A549 treated with DMSO at 1 μM for 4 hours (cell line): ENCODE measurements at places on chromosomes 6 and 20. TPM values are rescaled to one million over a fixed set of nuclear protein-coding genes. Genes with fewer than 3 reads are reported as not detected.

Gene TTBK1
- 0.03 to 0.09 TPM (median 0.06 TPM) in 4 of 5 replicates, not detected in the other for total RNA-seq

Gene SPTLC3
- 0.06 to 0.17 TPM (median 0.08 TPM) in 5 replicates for total RNA-seq

Gene NELFE
- total RNA-seq, result 74.0 to 87.1 TPM (median 79.5 TPM) in 5 replicates

Gene IMPG1
- not detected in 5 replicates for total RNA-seq

Gene ATAT1
- 5.1 to 6.7 TPM (median 6.0 TPM) in 5 replicates for total RNA-seq

Gene MUC21
- not detected in 5 replicates for total RNA-seq

Gene VWA7
- 1.4 to 2.0 TPM (median 1.8 TPM) in 5 replicates for total RNA-seq

Gene FABP7
- total RNA-seq, result not detected in 5 replicates

Gene EIF2S2
- total RNA-seq, result 96.9 to 110 TPM (median 105 TPM) in 5 replicates

Gene SLC13A3
- total RNA-seq, result 0.12 TPM in 1 of 5 replicates, not detected in the others

Gene PDYN
- total RNA-seq, result not detected in 5 replicates

Gene LGSN
- total RNA-seq, result 2.7 to 4.8 TPM (median 4.1 TPM) in 5 replicates

Gene LRFN2
- not detected in 5 replicates for total RNA-seq

Gene KIF16B
- 12.1 to 18.0 TPM (median 16.6 TPM) in 5 replicates for total RNA-seq

Gene EBF4
- total RNA-seq, result 1.8 to 3.5 TPM (median 2.6 TPM) in 5 replicates

Gene OPRL1
- 0.40 to 0.71 TPM (median 0.51 TPM) in 5 replicates for total RNA-seq

Gene STX11
- 2.2 to 2.5 TPM (median 2.4 TPM) in 5 replicates for total RNA-seq

Gene SLC22A2
- total RNA-seq, result 0.06 TPM in 1 of 5 replicates, not detected in the others

Gene CDH26
- total RNA-seq, result 0.09 to 0.28 TPM (median 0.12 TPM) in 4 of 5 replicates, not detected in the other

Gene OVOL2
- total RNA-seq, result 0.10 to 0.20 TPM (median 0.13 TPM) in 3 of 5 replicates, not detected in the others

Gene ZSCAN31
- 1.6 to 2.8 TPM (median 2.2 TPM) in 5 replicates for total RNA-seq

Gene E2F1
- total RNA-seq, result 28.9 to 32.1 TPM (median 29.9 TPM) in 5 replicates

Gene KAT14
- 9.5 to 10.8 TPM (median 10.1 TPM) in 5 replicates for total RNA-seq

Gene SAMHD1
- 6.8 to 8.6 TPM (median 8.1 TPM) in 5 replicates for total RNA-seq

Gene SMOC2
- total RNA-seq, result not detected in 5 replicates

Gene MCCD1
- total RNA-seq, result not detected in 5 replicates

Gene SLC22A7
- total RNA-seq, result not detected in 5 replicates

Gene DHX35
- 7.9 to 8.8 TPM (median 8.2 TPM) in 5 replicates for total RNA-seq

Gene PPP1R14C
- total RNA-seq, result 0.53 to 1.4 TPM (median 0.78 TPM) in 5 replicates

Gene HDGFL1
- total RNA-seq, result not detected in 5 replicates

Gene BCKDHB
- total RNA-seq, result 4.6 to 6.7 TPM (median 5.6 TPM) in 5 replicates

Gene HSPA1L
- total RNA-seq, result 1.00 to 2.0 TPM (median 1.9 TPM) in 5 replicates

Gene ZBP1
- total RNA-seq, result 0.06 to 0.07 TPM in 2 of 5 replicates, not detected in the others

Gene GPANK1
- 10.7 to 15.4 TPM (median 12.2 TPM) in 5 replicates for total RNA-seq

Gene FAM209B
- 0.30 to 0.62 TPM (median 0.50 TPM) in 4 of 5 replicates, not detected in the other for total RNA-seq

Gene ID4
- total RNA-seq, result 1.2 to 2.4 TPM (median 1.9 TPM) in 5 replicates

Gene PRKN
- total RNA-seq, result 0.05 to 0.29 TPM in 2 of 5 replicates, not detected in the others

Gene VSTM2L
- 6.2 to 7.2 TPM (median 7.1 TPM) in 5 replicates for total RNA-seq

Gene FERMT1
- 18.0 to 23.1 TPM (median 18.5 TPM) in 5 replicates for total RNA-seq

Gene PDSS2
- 5.4 to 6.8 TPM (median 6.4 TPM) in 5 replicates for total RNA-seq

Gene OOEP
- not detected in 5 replicates for total RNA-seq
